ENCODE measurements at places on chromosomes 11 and 22.

DNA sequence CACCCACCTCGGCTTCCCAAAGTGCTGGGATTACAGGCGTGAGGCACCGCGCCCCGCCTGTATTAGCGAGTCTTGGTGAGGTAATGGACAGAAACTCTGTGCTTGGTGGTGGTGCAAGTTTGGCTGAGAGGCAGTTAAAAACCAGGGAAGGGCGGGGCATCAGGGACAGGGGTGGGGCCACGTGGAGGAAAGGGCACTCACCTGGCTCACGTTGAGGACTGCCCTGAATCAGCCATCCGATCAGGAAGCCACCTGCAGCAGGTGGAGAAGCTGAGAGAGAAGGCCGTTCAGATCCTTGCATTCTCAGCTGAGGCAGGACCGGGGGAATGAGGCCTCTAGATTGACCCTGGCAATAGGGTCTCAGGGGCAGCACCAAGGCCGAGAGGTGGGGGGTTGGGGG, 12.1 kb upstream of the CHRM1 start:
- DNase-seq = no peak

DNA sequence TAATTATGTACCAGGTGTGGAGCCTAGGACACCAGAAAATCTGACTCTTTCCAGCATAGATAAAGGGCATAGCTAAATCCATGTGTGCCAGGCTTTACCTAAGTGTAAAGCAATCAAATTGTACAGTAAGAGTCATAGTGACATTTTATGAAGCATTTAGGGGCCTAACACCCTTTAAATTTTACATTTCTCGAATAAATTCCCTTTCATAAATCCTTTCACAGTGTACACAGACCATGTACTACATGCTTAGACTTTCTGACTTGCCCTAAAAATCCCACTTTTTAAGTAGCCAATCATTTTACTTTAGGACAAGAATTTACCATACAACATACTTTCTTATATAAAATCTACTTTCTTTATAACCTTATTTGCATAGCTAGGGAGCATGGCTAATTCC, 727.6 kb upstream of the LUZP2 start:
- no peak for DNase-seq

- no peak for DNase-seq
Measured at GRCh38 chr22:40210818-40211217, 33.1 kb downstream of the TNRC6B start.

- no peak for DNase-seq
Measured at GRCh38 chr11:20027556-20028013, 132.7 kb downstream of the DBX1 start.

GRCh38 chr11:7486098-7486780, 933 bp downstream of the OLFML1 start:
- DNase-seq = no peak

DNA sequence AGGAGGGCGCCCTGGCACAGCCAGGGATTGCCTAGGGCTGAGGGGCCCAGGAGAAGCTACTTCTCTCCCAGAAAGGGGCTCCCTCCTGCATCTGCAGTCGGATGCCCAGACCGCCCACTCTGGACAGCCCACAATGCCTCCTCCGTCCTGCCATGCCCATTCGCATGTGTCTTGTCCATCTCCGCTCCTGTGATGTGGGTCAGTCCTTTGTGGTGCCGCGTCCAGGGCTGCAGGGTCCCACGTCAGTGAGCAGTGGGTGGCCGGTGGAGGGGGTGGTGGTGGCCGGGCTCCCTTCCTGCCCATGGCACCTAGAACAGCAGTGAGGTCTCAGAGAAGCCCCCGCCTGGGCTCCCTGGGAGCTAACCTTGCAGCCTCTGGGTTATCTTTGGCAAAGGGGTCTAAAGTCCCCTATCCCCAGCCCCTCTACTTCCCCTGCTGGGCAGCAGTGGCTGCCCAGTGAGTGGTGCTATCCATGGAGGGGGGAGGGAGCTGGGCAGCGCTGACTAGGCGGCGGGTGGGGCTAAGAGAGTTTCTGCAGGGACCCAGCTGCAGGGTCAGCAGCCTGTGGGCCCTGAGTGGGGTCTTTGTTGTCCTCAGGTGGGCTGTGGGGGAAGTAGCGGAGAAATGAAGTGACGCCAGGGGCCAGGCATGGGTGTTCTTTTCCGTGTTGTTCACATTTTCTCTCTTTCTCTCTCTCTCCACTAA, 41.1 kb downstream of the KCNC1 start:
- DNase-seq = no peak
